ENCODE measurements at places on chromosomes 16 and 17.
A peak's percentile ranks its signal among the peaks of the same experiment; 100 is the strongest.

- DNase-seq, result no peak
These were observed 170.4 kb downstream of the IRX3 start for GRCh38 chr16:54116124-54116655.

GRCh38 chr16:56346131-56346890 is 79.0 kb downstream of the AMFR start:
- DNase-seq, result no peak

DNA sequence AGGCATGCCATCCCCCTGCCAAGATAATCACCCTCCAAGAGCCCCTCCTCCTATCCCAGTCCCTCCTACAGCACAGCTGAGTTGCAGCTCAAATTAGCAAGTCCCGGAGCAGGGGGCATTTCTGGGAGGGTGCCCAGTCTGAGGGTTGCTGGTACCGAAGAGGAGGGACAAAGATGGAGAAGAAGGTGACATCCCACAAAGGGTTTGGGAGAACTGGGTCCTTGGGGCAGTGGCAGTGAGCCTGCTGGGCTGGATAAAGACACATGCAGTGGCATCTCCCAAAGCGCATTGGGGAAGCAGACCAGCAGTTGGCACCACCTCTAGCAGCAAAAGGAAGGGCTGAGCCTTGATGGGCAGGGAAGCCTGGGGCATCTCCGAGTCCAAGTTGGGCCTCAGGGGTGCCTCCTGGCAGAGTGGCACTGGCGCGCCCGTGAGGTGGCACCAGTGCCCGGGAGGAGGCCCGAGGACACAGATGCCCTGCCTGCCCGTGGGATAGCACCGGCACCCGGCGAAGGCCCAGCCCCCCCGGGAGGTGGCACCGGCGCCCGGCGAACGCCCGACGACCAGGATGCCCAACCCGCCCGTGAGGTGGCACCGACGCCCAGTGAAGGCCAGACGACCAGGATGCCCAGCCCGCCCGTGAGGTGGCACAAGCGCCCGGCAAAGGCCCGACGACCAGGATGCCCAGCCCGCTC is 622 bp downstream of the TOM1L2 start:
- DNase-seq, result peak; percentile 17

GRCh38 chr16:1337486-1337885 is 4.0 kb downstream of the BAIAP3 start:
- DNase-seq, result no peak

DNA sequence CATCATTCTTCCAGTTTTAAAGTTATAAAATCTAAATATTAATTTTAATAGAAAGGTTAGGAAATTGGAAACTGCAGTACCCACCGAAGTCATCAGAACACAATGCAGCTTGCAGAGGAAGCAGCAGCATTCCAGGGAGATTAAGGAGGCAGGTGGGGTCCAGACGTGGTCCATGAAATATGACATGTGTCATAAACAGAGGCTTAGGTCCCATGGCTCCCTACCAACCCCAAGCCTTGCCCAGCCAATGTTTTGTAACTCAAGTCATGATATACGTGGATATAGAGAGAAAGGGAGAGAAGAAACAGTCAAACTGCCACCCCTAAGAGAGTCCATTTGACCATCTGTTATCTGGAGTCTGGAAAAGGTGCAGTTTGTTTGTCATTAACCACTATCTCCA is 670.0 kb downstream of the TOX3 start:
- DNase-seq, result no peak

DNA sequence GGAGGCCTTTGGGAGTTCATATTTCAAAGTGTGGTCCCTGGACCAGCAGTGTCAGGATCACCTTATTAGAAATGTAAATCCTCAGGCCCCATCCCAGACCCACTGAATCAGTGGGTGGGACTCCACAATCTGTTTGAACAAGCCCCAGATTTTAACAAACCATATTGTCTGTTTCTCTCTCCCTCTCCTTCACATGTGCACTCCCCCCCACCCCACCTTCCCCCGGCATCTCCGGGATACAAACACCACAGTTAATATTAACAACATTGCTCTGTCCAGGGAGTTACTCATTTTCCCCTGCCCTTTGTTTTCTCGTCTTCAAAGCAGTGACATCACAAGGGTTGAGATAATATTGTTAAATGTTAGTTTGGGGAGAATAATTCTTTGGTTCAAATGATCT is 127.3 kb downstream of the KATNIP start:
- DNase-seq, result no peak

- no peak for DNase-seq
These were observed 141.2 kb upstream of the ZFHX3 start for GRCh38 chr16:73189136-73189535.

- no peak for DNase-seq
These were observed 273.2 kb downstream of the C16orf95 start for GRCh38 chr16:87044032-87044382.

- no peak for DNase-seq
These were observed 266.5 kb downstream of the IRF8 start for GRCh38 chr16:86165479-86165878.

DNA sequence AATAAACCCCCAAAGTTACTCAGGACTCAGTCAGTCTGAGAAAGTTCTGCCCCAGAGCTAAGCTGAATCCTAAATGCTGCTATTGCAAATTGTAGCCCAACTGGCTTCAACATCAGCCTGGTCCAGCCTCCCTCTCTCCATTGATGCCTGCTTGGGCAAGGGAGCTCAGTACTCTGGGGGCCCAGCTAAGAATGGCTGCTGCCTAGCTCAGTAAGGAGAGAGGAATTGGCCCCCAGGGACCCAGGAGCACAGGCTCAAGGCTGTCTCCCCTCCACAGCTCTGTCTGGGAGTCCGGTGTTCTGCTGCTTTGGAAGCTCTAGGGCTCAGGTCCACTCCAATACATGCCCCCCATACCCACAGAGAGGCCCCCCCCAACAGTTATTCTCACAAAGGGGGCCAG is 1.6 kb downstream of the UNC119 start:
- no peak for DNase-seq

DNA sequence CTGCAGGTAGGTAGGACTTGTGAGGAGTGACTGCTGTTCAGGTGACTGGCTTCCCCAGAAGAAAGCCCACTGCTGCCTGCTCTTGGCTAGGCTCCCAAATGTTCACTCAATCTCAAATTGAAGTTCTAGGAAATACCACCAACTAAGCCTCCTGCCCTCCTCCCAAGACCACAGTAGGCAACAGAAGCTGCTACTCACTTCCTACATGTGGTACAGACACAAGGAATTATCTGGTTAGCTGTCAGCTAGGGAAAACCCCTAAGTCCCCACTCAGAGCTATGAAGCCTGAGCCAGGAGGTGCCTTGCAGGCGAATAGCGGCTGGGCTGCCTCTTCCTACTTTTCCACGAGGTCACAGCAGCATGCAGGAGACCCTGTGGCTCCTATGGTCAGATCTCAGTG is 4.9 kb downstream of the FBXO39 start:
- DNase-seq, result no peak

DNA sequence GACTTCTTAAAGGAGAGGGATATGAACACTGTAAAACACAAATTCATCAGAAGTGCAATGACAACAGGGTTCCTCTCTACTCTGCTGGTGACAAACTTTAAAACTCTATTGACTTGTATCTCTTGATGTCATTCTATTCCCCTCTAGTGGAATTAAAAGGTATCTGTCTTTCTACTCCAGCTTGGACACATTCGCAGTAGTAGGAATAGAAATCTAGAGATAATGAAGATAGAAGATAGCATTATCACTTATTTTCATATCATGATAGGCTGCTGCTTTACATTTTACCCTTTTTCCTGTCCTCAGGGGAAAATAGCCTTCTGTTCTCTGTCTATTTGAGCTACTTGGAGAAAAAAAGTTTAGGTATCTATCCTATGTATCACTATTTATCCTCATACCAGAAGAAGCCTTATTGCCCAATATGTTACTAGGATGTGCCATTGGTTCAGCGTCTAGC is 209.6 kb upstream of the CACNG5 start:
- no peak for DNase-seq

DNA sequence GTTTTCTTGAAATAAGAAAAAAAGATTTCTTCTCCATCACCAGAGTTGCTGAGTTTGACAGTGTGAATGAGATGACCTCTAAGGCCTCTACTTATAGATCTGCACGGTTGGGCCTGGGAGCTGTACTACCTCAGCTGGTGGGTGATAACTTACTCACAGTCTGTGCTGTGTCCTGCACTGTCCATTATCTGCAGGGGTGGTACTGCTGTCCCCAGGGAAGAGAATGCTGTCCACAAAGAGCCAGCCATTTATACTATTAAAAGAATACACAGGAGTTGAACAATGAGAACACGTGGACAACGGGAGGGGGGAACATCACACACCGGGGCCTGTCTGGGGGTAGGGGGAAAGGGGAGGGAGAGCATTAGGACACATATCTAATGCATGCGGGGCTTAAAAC is 655.3 kb downstream of the WWOX start:
- DNase-seq, result no peak

DNA sequence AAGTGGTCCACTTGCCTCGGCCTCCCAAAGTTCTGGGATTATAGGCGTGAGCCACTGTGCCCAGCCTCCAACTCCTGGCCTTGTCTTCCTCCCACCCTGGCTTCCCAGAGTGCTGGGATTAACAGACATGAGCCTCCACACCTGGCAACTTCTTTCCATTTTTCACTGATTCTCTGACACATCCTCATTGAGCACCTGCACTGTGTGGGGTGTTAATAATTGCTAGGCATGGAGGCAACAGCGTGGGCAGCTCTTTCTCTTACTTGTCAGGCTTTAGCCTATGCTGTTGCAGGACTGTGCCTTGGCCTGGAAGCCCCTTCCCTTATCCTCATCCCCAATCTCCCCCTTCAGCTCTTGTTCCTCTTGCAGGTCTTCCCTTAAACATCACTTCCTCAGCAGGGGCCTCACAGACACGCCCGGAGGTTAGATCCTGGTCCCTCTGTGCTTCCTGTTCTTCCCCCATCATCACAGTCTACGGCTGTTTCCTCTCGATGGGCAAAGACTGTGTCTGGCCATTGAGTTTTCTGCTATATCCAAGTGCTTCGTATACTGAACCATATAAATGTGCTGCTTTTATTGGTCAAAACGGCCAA is 7.9 kb downstream of the QPRT start:
- DNase-seq, result no peak

DNA sequence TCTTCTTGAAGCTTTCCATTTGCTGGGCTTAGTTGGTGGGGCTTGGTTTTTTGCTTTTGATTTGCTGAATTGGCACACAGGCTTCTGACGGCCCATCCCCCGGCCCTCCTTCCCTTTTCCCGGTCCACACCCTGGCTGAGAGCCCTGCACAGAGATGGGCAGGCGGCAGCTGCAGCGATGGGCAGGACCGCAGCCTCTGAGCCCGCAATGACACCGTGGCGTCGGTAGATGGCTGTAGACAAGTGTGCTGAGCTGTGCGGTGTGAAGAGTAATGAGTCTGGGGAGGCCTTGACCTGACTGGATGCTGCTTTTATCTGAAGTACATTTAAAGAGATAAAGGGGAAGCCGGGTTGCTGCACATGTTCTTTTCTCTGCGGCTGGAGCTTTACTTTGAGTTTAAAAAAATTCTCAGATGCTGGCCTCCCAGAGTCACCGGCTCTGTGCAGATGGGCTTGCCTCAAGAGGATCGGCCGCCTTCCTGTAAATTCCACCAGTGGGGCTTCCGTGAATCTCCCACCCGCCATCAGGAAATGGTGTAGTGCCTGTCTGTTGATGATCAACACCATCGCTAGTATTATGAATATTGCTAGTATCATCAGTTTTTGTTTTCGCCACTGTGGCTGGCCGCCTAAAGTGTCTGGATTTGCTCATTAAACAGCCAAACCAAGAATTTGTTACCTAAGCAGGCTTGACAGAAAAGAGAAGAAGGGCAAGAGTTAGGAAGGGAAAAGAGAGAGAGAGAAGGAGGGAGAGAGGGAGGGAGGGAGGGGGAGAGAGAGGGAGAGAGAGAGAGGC is 245.6 kb upstream of the RBFOX1 start:
- DNase-seq, result no peak

- no peak for DNase-seq
These were observed 2.7 kb downstream of the ZNF764 start for GRCh38 chr16:30555315-30556124.

DNA sequence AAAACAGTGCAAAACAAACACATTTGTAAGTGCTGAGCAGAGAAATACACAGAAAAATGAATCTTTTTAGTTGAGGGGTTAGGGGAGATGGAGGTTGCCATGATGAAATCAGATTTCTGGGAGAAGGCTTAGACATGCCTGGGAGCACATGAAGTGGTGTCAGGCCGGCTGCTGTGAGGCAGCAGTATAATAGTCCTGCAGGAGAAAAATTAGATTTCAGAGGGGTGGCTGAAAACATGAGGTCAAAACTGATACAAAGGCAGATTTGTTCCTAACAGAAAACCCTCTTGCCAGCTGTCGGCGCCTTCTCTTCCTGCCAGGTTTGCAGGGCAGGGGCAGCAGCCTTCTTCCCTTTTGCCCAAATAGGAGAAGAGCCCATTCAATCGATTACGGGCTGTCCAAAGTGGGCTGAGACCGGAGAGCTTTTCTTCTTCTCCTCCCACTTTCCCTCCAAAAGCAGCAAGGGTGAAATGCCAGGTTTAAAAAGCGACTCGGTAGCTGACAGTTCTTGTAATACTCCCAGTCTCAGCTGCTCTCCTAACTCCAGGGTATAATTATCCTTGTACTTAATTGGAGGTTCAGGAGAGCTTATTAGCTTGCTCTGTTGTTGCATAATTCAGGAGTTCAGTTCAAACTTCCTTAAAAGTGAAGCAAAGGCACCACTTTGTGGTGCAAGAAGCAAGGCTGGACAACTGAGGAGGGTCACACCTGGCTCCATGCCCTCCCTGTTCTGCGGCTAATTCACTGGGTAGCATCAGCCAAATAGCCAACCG is 80.0 kb downstream of the PCTP start:
- no peak for DNase-seq

- DNase-seq, result no peak
These were observed 7.5 kb upstream of the EDC4 start for GRCh38 chr16:67865318-67865717.

GRCh38 chr17:4900231-4901107 is 1.1 kb downstream of the C17orf107 start:
- DNase-seq, result peak; percentile 43

- no peak for DNase-seq
These were observed 31.9 kb downstream of the CUEDC1 start for GRCh38 chr17:57923182-57923872.

DNA sequence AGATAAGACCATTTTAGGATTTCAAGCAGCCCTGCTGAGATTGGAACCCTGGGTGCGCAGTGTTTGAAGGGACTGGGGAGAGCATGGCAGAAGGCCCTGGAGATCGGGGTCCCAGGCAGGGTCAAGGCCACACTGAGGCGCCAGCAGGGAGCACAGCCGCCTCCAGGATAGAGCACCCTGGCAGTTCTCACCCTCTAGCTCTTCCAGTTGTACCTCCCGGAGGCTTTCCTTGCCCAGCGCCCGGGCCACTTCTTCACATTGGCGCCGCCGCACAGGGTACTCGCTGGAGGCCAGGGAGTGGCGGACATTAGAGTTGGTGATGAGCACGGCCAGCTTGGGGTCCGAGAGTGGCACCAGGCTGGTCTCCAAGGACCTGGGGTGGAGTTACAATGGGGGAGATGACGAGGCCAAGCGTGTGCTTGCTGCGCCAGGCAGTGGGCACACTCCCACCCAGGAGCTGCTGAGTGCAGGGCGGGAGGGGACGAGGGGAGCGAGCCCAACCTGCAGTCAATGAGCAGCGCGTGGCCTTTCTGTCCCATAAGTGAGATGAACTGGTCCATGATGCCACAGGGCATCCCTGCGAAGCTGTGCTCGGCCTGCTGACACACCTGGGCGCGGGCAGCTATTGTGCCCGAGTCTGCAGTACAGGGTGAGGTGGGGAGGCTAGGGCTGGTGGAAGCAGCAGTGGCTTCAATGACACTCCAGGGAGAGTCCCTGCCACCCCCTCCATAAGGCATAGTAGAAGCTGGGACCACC is 2.3 kb downstream of the GALK1 start:
- no peak for DNase-seq
